ENCODE measurements at places on chromosomes 1 and 21.

GRCh38 chr1:65509912-65510680 is 89.6 kb downstream of the LEPR start:
- DNase-seq = no peak

DNA sequence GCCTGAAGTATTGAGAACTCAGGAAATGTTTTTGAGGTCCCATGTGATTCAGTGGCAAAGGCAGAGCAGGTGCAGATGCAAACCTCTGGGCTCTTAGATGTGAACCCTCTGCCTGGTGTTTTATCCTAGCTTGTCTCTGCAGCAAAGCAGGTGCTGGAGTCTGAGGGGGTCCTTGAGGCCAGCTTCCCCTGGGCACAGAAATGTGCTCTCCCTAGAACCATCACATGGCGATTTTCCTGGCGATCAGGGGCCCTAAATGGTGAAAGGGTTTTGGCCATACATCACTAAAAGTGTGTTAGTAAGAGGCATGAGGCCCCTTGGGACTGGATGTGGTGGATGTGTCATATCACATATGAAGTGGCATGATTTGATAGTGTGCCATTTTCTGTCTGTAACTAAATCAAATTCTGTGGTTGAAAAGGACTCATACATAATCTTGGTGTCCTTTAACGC is 144.8 kb downstream of the ST6GALNAC3 start:
- DNase-seq = no peak

DNA sequence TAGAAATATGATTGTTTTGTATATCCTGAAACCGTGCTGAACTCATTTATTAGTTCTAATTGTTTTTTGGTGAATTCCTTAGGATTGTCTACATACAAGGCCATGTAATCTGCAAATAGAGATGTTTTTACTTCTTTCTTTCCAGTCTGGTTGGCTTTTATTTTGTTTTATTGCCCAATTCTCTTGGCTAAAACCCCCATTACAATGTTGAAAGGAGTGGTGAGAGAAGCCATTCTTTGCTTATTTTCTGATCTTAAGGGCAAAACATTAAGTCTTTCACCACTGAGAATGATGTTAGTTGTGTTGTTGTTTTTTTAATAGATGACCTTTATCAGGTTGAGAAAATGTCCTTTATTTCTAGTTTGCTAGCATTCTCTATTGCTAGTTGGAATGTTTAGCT is 157.3 kb downstream of the NTMT2 start:
- no peak for DNase-seq

GRCh38 chr1:216047811-216048572 is 375.3 kb downstream of the USH2A start:
- DNase-seq = no peak

Data from ureter (tissue), 1 donor.